Pancreas (tissue), 10 donors: ENCODE measurements at places on chromosomes 1 and 21. TPM values are rescaled to one million over a fixed set of nuclear protein-coding genes. Genes with fewer than 3 reads are reported as not detected.

The TMEM81 gene
- 0.67 TPM for total RNA-seq

The CD84 gene
- 3.8 TPM for total RNA-seq

The ADAMTSL4 gene
- 1.3 TPM for total RNA-seq

The TNFRSF9 gene
- not detected for total RNA-seq

The CATSPERE gene
- 0.32 TPM for total RNA-seq

The CLDN17 gene
- not detected for total RNA-seq
